Left colon (tissue), 2 donors: ENCODE measurements at places on chromosomes 12 and 14. TPM values are rescaled to one million over a fixed set of nuclear protein-coding genes. Genes with fewer than 3 reads are reported as not detected.
A peak's percentile ranks its signal among the peaks of the same experiment; 100 is the strongest.

- no peak for DNase-seq
These were observed 25.0 kb downstream of the LARP4 start for GRCh38 chr12:50425589-50426258.

The LHX5 gene
- total RNA-seq = not detected

The FSCB gene
- not detected for total RNA-seq

The GZMB gene
- total RNA-seq = 4.2 TPM

- DNase-seq = no peak
These were observed 72.7 kb upstream of the GRIP1 start for GRCh38 chr12:66751432-66752113.

The HCAR3 gene
- total RNA-seq = not detected

DNA sequence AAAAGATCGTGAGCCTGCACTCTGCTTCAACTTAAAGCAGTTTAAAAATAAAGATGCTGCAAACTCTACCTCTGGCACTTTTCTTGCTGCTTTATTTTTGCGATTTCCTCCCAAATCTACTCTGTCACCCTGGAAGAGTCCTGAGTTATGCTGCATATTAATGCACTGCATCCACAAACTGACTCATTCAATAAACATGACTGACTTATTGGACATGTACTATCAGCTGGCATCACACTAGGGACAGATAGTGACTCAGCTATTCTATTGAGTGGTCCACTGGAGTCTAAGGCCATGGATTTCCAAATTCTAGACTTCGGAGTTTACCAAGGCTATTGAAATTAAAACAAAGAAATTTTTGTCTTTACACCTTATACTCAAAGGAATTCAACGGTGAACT lies 90.7 kb upstream of the PTPRR start:
- no peak for DNase-seq

DNA sequence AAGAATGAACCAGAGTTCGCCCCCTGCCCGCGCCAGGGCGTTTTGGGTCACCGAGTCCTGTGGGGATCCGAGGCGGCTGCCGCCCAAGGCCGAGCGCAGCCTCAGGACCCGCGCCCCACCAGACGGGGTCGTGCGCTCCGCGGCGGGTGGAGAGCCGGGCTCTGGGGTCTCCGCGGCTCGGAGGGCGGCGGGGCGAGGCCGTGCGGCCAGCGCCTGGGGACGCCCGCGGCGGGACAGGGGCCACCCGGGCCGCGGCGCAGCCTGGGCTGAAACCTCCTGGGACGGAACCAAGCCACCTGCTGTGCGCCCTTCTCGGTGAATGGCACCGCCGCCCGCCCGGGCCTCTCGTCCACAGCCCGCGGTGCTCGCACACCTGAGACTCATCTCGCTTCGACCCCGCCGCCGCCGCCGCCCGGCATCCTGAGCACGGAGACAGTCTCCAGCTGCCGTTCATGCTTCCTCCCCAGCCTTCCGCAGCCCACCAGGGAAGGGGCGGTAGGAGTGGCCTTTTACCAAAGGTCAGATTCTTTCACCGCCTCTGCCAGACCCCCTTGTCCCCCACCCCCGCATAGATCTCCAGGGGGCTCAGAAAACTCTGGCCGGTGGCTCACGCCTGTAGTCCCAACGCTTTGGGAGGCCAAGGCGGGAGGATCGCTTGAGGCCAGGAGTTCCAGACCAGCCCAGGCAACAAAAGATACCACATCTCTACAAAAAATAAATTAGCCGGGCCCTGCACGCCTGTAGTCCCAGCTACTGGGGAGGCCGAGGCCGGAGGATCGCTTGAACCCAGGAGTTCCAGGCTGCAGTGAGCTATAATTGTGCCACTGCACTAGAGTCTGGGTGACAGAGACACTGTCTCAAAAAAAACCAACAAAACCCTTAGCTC lies 901 bp downstream of the B3GNT4 start:
- DNase-seq = no peak

DNA sequence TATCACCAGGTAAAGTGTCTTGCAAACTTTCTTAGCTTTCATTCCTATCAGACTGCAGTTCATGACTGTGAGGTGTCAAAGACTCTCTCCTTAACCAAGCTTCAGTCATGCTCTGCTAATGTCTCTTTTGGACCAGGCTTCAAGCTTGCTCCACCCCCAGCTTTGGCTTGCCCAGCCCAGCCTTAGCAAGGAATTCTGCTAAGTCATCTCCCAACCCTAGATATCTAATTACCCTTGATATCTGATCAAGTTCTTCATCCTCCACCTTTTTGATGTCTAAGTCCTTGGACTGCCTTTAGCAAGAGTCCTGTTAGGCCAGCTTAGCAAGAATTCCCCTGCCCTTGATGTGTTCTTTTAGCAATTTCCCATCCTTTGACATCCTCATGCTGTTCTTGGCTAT lies 108.9 kb upstream of the FGD4 start:
- no peak for DNase-seq

GRCh38 chr12:67222302-67222701 lies 46.9 kb upstream of the CAND1 start:
- DNase-seq = no peak

- DNase-seq = no peak
These were observed 89.6 kb upstream of the PTPRR start for GRCh38 chr12:71010143-71010479.

DNA sequence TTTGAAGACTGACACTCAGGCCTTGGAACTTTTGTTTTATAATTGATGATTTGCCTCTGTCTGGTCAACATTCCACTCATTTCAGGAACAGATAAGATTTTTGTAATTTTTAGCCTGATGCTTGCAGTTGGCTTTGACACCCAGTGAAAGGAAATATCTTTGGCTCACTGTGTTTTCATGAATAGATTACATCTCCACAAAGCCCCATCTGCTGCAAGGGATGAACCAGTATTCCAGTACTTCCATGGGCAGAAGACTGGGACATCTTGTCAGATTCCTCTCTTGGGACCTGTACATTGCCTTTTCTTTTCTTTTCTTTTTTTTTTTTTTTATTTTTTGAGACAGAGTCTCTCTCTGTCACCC lies 28.4 kb downstream of the GSG1 start:
- DNase-seq = no peak

GRCh38 chr12:57487597-57488401 lies at the start of gene MARS1:
Gene MARS1, plus strand, starts transcription at chr12:57488068. Its CDS starts 23 bp downstream, at chr12:57488091.
- peak; percentile 94 for DNase-seq

The PRB2 gene
- not detected for total RNA-seq

GRCh38 chr12:113683574-113683973 lies 211.9 kb upstream of the LHX5 start:
- DNase-seq = no peak

The INSM2 gene
- not detected for total RNA-seq

The VEZT gene
- total RNA-seq = 54.4 TPM

DNA sequence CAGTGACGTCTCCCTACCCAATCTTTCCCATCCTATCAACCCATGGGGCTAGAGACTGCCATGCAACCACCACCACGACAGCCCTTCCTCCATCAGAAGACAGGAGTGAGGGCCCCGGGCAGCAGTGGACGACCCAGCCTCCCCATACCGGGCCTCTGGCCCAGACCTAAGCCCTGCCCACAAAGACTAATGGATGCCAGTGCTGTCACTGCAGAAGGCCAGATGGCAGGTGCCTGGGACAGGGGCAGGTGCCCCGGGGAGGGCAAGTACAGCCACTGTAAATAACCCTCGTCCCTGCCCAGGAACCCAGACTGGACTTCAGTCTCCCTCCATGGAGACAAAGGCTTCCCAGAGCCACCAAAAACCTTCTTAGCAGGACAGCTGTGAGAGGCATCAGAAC lies 20.3 kb upstream of the HSPB8 start:
- no peak for DNase-seq

GRCh38 chr14:101459551-101459900 lies 101.8 kb upstream of the DIO3 start:
- no peak for DNase-seq

DNA sequence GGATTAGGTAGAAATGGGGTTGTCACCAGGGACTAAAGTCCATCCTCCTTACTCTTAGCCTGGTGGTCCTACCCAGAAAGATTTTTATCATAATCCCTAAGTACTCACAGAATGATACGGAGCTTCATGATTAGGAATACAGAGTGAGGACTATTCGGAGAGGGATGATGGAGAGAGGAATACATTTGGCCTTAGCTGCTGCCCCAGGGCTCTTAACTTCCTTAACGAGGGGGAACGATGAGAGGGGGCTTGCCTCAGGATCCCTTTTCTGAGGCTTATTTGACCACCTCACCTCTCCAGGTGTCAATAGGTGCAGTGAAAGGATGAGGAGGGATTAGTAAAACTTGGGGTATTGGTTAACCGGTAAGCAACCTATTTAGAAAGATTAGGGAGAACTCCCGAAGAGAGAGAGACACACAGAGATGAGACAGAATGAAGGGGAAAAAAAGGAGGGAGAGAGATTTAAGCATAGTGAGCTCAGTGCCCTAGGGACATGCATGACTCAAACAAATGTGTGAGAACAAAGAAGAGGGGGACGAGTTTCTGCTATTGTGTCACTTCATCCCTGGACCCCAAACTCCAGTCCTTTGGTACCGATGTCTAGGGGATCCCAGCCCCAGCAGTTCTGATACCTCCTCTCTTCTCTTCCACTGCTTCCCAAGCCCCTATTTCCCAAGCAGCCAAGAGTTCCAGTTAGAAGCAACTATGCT lies 1.1 kb downstream of the NFE2 start:
- no peak for DNase-seq

GRCh38 chr12:90974286-90974685 lies 19.3 kb upstream of the CCER1 start:
- no peak for DNase-seq

GRCh38 chr14:25044106-25044698 lies 5.7 kb downstream of the STXBP6 start:
- DNase-seq = no peak

- DNase-seq = peak; percentile 67
These were observed at the start of gene JAG2 for GRCh38 chr14:105168496-105168978. Gene JAG2, minus strand, starts transcription at chr14:105168776. Its CDS starts 356 bp downstream, at chr14:105168420.

GRCh38 chr14:31877255-31877798 lies 199.8 kb upstream of the ARHGAP5 start:
- no peak for DNase-seq

- DNase-seq = no peak
These were observed 30.6 kb upstream of the NFKBIA start for GRCh38 chr14:35435177-35435576.

The KCNC2 gene
- total RNA-seq = not detected

The NTN4 gene
- total RNA-seq = 25.3 TPM
